CD8-positive, alpha-beta memory T cell (primary cell): ENCODE measurements at places on chromosomes 4 and X.

DNA sequence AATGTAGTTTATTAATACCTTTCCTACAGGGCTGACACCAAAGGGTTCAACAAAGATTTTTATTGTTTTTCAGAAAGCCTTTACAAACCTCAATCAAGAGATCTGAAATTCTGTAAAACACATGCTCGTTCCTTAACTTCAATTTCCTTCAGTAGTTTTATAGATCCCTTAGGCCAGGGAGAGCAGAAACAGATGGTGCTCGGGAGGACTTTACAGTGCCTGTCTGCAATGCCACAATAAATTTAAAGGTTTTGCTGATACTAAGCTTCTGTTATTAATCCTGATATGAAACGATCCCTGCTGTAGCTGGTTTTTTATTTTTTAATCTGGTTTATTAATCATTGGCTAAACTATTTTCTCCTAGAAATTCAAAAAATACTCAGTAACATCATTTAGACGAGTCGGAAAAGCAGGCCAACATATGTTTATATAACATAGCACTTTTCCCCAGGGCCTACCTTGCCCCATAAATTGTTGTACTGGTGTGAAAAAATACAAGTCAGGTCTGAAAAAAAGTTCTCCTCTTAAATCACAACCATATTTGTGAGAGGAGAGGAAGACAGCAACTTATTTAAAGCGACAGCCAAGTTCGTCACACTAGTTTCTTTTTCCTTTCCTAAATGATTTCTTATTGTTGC lies 39.8 kb downstream of the SHISA3 start:
- DNase-seq: no peak

- DNase-seq: no peak
Observed at GRCh38 chrX:115392031-115392430, 102.5 kb downstream of the LUZP4 start.

DNA sequence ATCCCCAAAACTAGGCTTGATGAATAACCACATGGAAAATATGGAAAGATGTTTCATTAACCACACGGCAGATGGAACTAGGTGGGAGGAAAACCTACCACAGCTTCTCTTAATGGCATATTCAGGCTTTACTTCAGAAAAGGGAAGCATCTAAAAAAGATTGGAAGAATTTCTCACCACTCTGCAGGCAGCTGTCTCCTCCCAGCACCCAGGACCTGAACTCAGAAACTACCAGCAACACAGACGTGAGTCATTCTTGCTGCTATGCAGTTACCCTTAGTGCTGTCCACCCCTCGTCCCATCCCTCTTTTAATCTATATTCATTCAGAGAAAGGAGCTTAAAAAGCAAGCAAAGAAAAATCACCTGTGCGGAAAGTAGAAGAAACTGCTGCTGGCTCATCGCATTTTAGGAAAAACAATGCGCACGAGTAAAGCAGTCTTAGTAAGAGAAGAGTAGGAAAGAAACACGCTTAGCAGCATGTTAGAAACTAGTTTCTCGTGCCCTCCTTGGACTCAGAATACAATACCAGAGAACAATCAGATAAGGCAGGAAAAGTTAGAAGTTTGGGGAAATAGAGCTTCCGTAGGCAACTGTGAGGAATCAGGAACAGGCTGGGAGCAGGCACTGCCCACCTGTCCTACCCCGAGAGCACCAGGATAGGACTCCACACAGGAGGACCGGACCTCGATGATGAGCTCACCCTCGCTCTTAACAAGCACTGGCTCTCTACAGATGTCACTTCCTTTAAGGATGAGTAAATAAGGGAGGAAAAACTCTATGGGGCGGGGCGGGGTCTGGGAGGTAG lies 48.1 kb upstream of the ENPP6 start:
- DNase-seq: no peak

GRCh38 chr4:188435381-188435780 lies 296.1 kb downstream of the TRIML1 start:
- DNase-seq: no peak

DNA sequence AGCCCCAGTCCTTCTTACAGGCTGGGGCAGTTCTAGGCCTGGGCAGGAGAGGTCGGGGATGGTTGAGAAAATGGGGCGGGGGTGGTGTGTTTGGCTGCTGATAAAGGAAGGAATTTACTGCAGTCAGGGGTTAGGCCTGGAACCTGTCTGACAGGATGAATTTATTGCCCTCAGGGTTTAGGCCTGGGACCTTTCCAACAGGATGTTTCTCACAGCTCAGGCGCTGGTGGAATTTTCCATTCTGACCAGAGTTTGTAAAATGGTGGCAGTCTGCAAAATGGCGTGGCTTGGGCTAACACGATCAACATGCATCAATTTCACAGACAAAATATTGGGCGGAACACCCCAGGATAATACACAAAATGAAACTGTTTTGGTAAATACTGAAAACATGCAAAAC lies 83.5 kb upstream of the SPIN4 start:
- no peak for DNase-seq

- DNase-seq: no peak
Observed at GRCh38 chrX:80174925-80175574, 160.5 kb downstream of the TBX22 start.

- DNase-seq: no peak
Observed at GRCh38 chr4:2402048-2402842, 16.2 kb downstream of the ZFYVE28 start.

DNA sequence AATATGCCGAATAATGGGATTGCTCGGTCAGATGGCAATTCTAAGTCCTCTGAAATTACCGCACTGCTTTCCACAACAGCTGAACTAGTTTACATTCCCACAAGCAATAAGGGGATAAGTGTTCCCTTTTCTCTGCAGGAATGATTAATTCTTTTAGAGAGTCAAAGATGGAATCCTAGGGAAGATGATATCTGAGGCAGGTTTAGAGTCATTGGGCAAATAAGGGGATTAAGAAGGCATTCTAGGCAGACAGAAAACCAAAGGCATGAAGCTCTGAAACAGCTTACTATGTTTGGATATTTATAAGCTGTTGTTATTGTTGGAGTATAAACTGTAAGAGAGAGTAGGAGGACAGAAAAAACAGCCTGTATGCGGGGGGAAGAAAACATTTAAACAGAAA lies 85.7 kb downstream of the TET2 start:
- DNase-seq: no peak
